ENCODE measurements at places on chromosomes 5 and 9.

- no peak for DNase-seq
Measured at GRCh38 chr5:72814104-72814503, 2.4 kb upstream of the TNPO1 start.

DNA sequence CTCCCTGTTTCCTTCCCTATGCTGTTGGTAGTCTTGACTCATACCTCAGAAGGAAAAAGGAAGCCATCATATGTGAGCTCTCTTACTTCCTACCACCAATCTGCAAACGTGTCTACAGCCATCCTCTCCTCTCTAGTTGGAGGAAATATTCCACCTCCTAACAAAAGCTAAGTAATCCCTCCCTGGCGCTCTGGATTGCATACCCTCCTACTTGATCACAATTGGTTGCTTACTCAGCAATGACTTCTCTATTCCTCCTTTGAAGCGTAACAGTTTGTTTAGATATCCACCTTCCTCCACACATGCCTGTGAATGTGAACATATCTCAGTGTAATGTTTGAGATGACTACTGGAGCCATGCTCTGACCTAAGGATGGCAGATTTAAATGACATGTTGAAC, 18.2 kb downstream of the RUSC2 start:
- no peak for DNase-seq

- no peak for DNase-seq
Measured at GRCh38 chr9:38432922-38433510, 8.8 kb upstream of the IGFBPL1 start.

DNA sequence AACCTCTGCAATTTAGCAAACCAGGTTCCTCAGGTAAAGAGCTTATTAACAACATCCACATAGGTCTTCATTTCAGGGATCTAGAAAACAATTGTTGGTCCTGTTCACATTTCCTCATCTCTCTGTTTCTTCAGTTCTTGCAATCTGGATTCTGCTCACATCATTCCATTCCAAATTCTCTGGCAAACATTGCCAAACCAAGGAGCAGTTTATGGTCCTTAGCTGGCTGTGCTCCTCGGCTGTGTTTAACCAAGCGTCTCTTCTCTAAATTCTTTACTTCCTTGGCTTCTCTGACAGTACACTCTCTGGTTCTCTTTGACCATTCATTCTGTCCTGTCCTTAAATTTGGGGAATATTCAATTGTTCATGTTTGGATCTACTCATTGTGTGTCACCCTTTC, 65.8 kb upstream of the RANBP3L start:
- no peak for DNase-seq

DNA sequence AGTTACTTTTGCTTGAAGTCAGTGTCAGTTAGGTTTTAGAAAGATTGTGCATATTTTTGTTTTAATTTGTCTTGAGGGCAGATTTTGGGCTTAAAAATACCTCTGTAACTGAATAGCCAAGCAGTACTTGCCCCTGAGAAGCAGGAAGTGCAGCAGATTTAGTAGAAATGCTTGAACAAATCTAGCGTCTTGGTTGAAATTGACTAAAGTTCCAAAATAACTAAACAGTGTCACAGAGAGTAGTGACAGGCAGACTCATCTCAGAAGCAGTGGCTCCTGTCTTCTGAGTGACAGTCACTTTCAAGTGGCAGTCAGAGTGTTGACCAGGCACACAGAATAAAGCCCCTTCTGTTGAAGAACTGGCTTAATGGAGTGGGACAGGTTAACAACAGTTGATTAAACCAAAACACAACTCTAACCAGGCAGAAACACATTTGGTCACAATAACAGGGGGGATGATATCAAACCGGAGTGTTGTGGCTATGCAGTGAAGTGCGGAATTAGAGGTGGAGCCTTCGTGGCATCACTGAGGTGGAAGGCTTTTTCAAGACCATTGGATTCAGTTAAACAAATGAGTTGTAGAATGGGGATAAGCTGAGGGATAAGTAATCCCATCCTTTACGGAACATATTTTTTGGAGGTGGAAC, 29.1 kb downstream of the TRIO start:
- DNase-seq: no peak

DNA sequence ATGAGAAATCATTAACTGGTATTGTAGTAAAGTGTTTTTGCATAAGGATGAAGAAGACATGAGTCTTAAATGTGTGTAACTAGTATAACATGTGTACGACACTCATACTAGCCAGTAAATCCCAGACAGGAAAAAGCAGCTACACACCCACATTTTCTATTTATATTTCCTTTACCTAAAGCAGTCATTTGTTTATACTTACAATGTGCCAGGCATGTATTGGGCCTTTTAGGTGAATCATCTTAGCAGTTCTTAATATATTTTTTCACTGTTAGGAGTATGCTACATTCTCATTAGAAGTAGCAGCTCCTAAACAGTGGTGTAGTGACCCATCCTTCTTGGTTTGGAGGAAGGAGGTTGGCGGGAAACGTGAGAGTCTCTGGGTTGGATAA, 55.8 kb upstream of the TMC1 start:
- DNase-seq: no peak

DNA sequence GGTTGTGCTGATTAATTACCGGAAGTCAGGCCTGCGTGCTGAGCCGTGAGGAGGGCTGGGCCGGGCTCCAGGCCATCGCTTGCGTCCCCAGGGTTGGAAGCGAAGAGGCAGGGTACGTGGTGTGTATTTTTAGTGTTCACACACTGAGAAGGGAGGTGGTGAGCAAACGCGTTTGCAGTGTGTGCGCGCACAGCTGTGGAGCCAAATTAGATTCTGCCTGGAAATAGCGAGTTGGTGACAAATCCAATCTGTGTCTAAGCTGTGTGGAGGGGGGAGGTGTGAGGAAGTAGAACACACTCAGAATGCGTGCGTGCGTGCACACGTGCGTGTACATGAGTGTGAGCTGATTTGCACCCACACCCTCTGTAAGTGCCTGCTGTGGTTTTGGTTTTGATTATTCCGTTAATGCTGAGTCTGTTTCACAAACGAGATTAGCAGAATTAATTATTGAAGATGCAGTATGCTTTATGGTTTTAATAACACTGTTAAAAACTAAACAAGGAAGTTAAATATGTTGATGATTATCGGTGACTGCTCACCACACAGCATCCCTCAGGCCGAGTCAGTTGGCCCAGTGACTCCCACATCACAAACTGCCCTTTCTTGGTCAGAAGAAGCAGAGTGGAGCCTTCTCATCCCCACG, 111.8 kb upstream of the FCN2 start:
- no peak for DNase-seq

DNA sequence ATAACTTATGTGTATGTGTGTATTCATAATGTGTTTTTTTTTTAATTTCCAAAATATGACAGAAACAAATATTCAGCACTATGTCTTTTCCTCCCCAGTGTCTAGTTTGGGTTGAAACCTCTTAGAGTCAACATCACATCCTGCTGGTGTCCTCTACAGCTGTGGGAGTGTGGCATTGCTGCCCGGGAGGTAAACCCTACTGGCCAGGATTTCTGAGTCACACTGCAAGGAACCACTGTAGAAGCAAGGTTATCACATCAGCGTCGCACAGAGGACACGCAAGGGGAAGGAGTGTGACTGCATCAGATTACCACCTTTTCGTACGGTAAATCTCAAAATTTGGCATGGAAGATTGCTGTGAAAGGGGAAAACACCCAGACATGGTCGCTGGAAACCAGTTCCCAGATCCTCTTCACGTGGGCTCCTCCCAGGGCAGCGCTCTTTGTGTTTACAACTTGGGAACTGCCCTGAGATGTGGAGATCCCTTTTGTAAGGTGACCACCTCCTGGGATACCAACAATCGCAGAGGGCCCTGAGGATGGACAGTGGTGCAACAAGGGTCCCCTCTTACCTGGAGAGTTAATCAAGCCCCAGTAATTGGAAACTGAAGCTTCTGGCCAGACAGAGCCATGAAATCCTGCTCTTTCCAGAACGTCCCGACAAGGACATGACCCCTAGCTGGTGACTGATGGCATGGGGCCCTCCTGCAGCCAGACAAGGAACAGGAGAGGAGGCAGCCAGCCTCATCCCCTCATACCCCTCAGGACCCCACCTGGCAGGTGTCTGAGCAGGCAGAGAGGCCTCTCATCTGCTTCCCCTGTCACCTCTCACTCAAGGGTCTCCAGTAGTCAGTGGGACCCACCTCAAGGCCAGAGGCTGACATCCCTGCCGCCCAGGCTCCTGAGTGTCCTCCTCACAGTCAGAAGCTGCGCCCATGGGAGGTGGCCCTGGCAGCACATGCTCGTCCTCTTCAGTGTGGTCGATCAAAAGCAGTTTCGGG, 194.7 kb downstream of the MED10 start:
- DNase-seq: no peak

GRCh38 chr5:63053019-63053638, 474.5 kb downstream of the LRRC70 start:
- DNase-seq: no peak

DNA sequence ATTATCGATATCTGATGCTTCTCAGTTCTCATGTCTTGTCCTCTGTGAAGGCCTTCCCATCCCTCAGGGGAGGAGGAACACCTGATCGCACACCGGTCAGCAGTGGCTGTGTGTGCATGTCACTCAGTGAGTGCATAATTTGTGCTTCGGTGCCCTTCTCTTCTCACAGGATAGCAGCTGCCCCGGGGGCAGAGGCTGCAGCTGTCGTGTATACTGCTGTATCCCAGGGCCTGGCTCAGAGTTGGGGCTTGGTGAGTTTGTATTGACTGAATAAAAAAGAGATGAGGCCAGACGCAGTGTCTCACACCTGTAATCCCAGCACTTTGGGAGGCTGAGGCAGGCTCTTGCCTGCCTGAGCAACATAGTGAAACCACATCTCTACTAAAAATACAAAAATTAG, 49.7 kb upstream of the NCS1 start:
- no peak for DNase-seq

DNA sequence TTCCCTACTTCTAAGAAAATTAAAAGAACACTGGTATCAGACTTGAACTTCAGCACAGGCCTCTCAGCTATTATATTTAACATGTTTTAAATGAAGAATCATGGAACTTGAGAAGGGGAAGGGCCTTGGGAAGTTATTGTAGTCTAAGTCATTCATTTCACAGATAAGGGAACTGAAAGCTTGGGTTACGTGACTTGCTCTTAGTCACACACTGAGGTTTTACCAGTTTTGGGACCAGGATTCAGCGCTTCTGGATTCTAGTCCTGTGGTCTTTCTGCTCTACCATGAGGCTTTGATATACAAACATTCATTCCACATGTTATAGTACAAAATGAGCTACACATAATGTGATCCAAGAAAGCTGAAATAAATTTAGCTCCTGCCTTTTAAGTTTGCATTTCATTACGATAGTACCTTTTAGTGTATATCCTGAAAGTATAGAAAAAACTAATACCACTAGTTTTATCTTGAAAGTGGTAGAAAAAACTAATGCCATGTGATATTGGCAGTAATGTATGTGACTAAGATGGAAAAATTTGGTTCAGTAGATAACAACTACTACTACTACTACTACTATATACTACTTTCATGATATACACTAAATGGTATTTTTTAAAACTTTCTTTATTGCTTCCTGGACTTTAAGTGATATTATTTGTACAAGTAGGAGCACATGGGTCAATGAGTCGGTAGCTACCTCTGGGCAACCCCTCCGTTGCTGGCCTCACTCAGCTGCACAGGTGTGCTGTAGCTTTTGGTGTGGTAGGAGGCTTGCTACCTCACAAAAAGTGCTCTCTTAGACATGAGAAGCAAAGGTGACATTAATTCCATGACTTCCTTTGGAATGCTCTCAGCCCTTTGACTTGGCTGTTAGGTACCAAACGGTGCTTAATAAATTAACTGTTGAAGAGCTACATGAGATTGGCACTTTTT, 40.7 kb downstream of the F2RL2 start:
- peak; percentile 15 for DNase-seq

GRCh38 chr9:104961238-104961637, 33.3 kb upstream of the ABCA1 start:
- DNase-seq: peak; percentile 52

DNA sequence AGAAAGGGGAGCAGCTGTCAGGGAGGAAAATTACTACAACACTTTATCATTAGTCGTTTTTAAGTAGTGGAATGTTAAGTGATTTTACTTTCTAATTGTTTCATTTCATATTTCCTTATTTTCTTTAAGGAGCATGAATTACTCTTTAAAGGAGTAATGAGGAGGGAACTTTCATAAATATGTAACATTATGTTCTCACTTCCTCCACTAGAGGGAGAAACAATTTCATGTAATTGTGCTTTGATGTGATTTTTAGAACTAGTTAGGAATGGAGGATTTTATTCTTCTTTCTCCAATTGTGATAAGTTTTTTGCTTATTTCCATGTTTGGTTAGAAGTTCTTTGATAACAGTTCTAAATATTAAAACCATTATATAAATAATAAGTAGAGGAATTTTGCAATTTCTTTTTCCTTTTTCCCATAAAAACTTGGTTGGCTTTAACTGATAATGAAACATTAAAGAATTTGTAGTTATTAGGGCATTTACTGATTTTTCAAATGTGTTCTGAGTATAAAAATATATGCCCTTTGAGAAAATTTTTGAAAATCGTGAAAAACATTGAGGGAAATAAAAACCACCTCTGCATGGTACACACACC, 25.6 kb downstream of the CEP78 start:
- no peak for DNase-seq

DNA sequence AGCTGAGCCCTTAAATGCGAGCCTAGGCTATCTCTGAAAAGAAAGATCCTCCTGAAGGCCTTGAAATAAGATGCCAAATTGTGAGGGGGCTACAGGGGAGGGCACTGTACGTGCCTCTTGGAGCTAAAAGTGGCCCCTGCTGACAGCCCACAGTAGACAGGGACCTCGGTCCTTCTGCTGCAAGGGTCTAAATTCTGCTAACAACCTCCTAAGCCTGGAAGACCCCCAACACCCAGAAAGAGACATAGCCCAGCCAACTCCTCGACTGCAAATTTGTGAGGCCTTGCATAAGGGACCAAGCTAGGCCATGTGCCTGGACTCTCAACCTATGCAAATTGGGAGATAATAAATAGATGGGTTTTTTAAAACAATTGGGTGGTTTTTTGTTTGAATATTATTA, 54.7 kb downstream of the UBE2QL1 start:
- no peak for DNase-seq

- DNase-seq: no peak
Measured at GRCh38 chr9:36559036-36559695, 13.5 kb upstream of the MELK start.

- DNase-seq: no peak
Measured at GRCh38 chr9:86749894-86750255, 197.4 kb downstream of the GAS1 start.

DNA sequence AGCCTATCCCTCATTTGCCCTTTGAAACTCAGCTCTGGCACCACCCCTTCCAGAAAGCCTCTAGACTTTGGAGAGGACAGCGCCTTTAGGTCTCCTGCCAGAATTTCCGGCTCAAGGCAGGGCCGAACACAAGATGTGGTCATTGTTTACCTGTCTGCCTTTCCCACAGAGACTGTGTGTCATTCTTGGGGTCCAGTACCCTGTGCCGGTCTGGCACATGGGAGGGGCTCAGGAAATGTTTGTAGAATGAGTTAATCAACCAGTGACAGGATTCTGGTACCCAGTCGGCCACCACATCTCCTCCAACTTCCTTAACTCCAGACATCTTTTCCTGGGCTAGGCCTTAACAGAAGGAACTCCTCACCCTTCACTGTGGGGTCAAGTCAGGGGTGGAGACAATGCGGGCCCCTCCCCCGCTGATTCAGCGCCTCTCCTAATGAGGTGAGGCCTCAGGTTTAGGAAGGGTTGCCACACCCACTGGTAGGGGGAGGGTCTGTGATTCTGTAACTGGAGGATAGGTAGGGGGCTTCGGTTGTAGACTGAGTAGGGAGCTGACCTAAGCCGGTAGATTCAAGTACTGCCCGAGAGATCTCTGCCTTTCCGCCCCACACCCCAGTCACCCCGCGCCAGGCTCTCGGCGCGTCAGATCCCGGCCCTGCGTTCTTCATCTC, 29.3 kb downstream of the PCDH1 start:
- no peak for DNase-seq

- DNase-seq: no peak
Measured at GRCh38 chr5:2206293-2207108, 323.8 kb upstream of the IRX4 start.

Data from CD4-positive, alpha-beta T cell treated with Interleukin-4 for 1 hour (primary cell).